ENCODE measurements at places on chromosomes 6 and 20.
A peak's percentile ranks its signal among the peaks of the same experiment; 100 is the strongest.

GRCh38 chr6:14271789-14272736 lies 154.5 kb downstream of the CD83 start:
- peak; percentile 5 for DNase-seq

DNA sequence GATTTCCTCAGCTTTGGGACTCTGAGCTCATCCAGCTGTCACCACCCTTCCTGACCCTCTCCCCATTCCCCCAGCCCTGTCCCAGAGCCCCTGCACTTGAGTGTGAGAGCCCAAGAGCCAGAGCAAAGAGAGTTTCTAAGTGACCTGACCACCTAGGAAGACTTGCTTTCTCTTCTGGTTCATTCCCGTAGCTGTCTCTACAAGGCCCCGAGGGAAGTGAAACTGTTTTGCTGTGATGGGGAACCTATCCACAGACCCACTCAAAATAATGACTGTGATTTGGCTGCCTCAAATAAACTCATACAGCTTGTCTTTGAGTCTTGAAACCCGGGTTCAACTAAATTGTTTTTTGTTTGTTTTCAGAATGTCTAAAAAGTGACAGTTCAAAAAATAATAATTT lies 74.6 kb upstream of the XRN2 start:
- DNase-seq = no peak

GRCh38 chr6:2542858-2543218 lies 207.9 kb downstream of the MYLK4 start:
- no peak for DNase-seq

DNA sequence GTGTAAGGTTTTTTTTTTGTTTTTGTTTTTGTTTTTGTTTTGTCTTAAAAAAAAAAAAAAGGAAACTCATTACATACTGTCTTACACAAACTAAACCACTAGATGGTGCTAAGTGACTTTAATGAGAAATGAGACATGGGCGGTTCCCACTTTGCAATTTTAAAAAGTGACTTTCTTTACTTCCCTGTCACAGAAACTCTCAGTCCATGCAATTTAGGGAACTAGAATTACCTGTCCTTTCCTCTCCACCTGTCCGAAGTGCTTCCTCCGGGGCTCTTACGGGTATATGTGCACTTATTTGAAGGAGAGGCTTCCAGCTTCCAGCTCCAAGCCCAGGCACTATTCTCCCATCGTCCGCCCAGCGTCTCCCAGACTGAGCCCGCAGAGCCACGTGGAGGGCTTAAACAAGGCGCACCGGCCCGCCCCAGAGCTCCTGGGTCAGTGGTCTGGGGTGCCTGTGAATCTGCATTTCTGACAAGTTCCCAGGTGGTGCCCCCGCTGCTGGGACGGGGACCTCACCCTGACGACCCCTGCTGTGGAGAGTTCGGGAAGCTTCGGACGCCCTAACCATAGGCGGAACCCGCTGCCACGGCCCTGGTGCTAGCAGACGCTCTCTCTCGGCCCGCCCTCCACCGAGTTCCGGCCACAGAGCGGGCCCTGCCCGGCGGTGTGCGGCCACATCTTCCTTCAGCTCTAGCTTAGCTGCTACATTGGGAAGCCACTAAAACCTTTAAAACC lies 26.1 kb downstream of the BFSP1 start:
- peak; percentile 78 for DNase-seq

GRCh38 chr6:88586371-88587149 lies 376.9 kb downstream of the RNGTT start:
- no peak for DNase-seq

DNA sequence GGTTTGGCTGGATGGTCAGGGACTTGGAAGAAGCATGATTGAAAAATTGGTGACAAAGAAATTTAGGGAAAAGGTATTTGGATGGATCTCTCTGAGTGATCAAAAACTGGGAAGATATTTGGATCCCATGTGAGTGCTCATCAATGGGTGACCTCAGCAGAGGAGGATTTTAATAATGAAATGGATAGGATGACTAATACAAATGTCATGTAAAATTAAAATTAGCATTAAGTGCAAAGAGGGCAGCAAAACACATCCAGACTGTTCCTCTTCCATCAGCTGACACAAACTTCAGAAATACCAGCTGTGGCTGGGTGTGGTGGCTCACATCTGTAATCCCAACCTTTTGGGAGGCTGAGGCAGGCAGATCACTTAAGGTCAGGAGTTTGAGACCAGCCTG lies 151.7 kb downstream of the THBS2 start:
- DNase-seq = no peak

DNA sequence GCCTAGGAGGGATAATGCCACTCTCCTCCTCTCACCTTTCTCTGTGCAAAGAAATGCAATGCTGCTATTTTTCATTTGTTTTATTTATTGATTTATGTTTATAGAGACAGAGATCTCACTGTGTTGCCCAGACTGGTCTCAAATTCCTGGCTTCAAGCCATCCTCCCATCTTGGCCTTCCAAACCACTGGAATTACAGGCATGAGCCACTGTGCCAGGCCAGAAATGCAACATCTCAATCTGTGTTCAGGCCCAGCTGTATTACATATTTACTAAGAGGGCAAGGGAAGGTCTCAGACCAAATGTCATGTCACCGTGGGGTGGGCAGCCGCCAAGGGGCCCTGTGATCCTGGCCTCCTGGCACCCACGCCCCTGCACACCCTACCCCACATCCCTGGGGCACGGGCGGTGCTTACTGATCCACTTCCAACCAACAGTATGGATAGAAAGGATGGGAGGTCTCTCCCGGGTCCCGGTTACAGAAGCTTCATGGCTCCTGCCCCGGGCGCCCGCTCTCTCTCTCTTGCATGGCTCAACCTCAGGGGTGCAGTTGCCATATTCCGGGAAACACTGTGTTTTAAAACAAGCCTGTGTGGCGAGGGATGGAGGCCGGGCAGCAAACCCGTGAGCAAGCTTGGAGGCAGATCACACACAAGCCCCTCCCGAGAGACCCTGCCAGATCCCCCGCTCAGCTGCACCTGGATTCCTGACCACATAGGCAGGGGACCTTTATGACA lies 111.8 kb downstream of the AGPAT4 start:
- no peak for DNase-seq

DNA sequence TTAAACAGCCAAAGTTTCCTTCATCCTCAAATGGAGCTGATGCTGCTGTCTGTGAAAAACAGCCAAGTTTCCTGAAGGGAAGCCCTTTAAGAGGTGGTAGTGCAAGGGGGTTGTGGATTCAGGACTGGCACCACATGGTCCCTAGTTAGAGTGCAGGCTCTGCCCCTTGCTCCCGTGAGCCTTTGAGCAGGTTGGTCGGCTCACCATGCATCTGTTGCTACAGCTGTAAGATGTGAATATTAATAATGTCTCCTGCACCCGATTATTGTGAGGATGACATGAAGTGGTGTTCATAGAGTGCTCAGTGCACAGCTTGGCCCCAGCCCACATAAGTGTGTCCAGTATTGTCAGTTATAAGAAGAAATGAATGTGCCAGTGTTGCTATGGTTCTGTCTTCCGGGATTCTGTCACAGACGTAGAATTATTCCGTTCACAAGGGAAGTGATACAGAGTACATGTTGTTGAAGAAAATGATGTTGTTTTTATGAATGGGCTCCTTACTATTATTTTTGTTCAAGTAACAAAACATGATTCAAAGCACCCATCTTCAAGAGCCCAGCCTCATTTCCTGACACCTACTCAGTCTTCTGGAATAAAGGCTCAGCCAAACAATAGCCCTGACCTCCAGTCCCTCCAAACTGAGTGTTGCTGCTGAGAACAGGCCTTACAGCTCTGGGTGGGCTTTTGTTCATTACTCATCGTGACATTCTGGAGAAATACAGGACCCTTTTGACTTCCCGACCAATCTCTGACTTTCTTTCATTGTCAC lies 2.9 kb upstream of the PKIG start:
- DNase-seq = no peak

GRCh38 chr6:15287670-15288375 lies 42.0 kb downstream of the JARID2 start:
- DNase-seq = no peak

DNA sequence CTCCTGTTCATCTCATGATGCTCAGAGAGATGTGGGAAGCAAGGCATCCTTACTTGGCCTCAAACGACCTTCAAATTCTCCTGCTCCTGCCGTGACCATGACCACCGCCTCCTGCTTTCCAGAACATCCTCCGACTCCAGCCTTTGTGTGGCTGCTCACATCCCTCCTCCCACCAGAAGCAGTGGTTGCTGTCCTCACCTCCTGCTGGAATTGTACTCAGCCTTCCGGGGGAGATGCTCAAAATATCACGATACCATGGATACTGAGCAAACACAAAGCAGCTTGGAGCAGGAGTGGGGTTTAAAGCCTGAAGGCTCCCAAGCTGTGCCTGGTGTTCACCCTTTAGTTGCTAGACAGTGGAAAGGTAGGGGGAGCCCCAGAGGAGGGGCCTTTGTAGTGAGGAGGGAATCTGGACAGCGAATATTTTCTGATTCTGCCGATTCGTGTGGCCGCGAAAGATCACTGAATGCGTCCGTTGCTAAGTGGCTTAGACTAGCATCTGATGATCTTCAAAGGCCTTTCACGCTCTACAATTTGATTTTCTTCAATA lies 9.3 kb upstream of the DUSP22 start:
- no peak for DNase-seq

GRCh38 chr6:15748341-15748740 lies 85.5 kb upstream of the DTNBP1 start:
- no peak for DNase-seq

DNA sequence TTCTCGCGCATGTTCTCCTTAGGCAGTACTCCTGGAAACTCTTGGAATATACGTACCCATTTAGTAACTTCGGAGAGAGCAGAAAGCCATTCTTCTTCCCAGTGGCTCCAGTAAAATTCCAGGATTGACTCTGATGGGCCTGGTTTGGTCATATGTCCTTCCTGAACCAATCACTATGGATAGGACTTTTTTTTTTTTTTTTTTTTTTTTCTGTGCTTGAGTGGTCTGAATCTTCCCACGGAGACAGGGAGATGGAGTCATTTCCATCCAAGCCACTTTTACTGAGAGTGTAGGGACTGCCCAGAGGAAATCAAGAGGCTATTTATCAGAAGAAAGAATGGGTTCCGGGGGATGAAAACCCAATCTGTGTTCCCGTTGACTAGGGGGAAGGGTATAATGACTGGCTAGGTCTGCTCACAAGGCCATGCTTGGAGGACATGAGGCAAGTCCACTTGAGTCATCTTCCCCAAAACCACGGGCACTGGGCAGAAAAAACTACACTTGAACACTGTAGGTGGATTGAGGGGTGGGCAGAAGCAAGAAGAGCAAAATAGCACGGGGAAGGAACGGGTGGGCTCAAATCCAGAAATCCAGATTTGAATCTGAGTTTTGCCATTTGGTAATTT lies 35.4 kb upstream of the MRPS18A start:
- no peak for DNase-seq

- no peak for DNase-seq
These were observed 9.0 kb upstream of the MRPS10 start for GRCh38 chr6:42226645-42227143.
